ENCODE measurements at places on chromosomes 16 and 17.
A peak's percentile ranks its signal among the peaks of the same experiment; 100 is the strongest.

- DNase-seq = no peak
Observed at GRCh38 chr17:40242774-40243173, 23.7 kb downstream of the WIPF2 start.

DNA sequence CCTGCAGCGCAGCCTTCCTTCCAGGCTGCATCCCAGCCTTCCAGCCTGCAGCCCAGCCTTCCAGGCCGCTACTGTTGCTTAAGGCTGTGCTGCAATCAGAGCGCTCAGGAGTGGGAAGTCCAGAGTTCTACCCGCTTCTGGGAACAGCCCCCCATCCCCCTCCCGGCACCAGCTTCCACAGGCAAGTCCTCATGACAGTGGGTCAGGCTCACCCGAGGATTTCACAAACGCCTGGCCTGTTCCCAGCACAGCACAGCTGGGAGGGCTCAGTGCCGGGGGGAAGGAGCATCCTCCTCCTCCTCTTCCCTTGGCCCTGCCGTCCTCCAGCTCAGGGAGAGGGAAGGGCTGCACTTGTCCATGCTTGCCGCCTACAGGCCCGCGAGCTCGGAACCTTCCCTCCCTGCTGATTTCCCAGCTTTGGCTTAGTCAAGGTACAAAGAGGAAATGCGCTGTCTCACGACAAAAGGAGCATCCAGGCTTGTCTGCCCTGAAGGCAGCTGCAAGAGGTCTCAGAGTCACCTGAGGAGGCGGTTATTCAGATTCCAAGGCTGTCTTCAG lies 8.3 kb downstream of the SOCS3 start:
- DNase-seq = no peak

- no peak for DNase-seq
Observed at GRCh38 chr17:80857756-80858171, 133.9 kb upstream of the CHMP6 start.

DNA sequence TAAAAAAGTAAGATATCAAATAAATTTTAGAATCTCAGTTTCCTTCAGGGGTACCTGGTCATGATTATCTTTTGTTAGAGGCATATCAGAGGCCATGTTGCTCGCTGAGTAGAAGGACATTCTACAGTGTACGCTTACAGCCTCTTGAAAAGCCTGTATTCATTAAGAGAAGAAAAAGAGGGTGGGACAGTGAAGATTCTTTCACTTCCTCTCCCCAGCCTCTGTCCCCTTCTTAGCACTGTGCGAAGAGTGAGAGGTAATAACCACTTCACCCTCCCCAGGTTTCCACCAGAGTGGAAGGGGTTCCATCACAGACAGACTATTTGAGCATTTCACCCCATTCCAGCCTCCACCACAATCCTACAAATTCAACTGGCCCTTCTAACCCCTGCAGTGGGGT lies 4.8 kb upstream of the LPO start:
- DNase-seq = no peak

DNA sequence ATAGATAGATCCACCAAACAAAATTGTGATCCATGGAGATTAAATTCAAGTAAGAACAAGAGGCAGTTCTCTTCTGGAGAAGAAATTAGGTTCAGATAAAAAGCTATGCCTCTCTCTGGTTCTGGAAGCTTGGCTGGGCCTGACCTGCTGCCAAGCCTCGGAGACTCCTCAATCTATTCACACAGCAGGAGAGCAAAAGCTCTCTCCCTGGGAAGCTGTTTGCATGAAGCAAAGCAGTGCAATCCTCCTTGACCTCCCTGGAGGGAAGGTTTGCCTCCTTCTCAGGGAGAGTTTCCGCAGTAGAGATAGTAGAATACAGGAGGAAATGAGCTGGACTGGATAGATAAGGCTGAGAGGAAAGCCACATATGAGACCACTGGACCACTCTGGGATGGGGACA lies 78.1 kb upstream of the GNAO1 start:
- DNase-seq = no peak

GRCh38 chr17:49632201-49632600 lies 45.7 kb downstream of the SPOP start:
- no peak for DNase-seq

- DNase-seq = no peak
Observed at GRCh38 chr17:78953356-78954350, 26.1 kb downstream of the LGALS3BP start.

- no peak for DNase-seq
Observed at GRCh38 chr16:53895433-53895832, 191.5 kb downstream of the FTO start.

GRCh38 chr17:5304636-5305035 lies 22.6 kb downstream of the RABEP1 start:
- DNase-seq = no peak

DNA sequence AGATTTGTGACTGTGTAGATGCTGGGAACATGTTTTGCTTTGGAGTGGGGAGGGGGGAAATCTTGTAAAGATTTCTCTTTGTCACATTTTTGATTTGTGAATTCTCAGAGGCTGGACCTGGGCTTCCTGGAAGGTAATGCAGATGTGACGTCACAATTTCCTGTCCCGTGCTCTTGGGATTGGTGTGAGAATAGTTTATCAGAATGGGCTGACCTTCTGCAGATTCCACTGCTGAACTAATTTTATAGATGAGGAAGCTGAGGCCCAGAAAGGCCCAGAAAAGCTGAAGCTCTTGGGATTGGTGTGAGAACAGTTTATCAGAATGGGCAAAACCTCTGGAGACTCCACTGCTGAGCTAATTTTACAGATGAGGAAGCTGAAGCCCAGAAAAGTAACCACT lies 34.0 kb downstream of the HS3ST3B1 start:
- no peak for DNase-seq

DNA sequence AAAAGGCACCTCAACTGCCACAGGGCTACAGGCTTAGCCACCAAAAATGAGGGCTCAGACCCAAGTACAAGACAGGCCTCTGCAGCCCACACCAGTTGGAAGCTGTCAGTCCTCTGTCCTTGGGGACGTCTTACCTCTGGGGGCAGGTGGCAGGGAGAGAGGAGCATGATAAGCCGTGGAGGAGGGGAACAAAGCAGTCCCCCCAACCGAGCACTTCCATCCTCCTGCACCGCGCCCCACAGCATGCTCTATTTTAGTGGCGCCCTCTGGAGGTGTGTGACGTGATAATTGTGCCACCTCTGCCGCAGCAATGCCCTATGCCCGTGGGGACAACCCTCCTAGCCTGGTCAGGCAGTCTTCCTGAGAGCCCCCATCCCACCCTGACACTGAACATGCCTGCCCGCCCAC lies 13.6 kb downstream of the G6PC3 start:
- DNase-seq = no peak

DNA sequence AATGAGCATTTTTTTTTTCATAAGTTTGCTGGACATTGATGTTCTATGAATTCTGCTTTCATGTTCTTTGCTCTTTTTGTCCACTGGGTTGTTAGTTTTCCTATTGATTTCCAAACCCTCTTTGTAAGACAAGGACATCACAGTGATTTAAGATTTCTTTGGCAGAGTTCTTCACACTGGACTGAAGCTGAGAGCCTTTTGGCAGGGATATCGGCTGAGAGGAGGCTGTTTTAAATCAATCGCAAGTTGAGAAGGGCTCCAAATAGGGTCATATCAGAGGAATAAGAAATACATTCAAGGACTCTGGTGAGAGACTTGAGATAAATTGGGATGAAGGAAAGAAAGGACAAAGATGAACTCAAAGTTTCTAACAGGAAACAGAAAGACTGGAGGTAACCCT lies 165.8 kb upstream of the AXIN2 start:
- no peak for DNase-seq

- peak; percentile 45 for DNase-seq
Observed at GRCh38 chr17:17913695-17914332, 58.4 kb downstream of the TOM1L2 start.

DNA sequence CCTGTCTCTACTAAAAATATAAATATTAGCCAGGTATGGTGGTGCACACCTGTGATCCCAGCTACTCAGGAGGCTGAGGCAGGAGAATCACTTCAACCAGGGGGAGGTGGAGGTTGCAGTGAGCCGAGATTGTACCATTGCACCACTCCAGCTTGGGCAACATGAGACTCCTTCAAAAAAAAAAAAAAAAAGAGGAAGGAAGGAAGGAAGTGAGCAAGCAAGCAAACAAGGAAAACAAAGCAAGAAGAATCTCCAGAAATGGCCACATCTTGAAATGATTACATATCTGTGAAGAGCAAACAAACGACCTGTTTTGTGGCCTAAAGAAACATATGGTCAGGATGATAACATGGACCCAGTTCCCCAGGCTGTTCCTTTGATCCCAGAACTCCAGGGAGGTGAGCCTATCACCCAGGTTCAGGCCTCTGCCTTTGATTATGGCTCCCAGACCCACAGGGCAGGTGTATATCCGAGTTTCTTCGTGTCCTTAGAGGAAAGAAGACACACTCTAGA lies 8.9 kb downstream of the ACOX1 start:
- DNase-seq = no peak

GRCh38 chr16:85556456-85557082 lies 56.6 kb upstream of the GSE1 start:
- DNase-seq = peak; percentile 56

DNA sequence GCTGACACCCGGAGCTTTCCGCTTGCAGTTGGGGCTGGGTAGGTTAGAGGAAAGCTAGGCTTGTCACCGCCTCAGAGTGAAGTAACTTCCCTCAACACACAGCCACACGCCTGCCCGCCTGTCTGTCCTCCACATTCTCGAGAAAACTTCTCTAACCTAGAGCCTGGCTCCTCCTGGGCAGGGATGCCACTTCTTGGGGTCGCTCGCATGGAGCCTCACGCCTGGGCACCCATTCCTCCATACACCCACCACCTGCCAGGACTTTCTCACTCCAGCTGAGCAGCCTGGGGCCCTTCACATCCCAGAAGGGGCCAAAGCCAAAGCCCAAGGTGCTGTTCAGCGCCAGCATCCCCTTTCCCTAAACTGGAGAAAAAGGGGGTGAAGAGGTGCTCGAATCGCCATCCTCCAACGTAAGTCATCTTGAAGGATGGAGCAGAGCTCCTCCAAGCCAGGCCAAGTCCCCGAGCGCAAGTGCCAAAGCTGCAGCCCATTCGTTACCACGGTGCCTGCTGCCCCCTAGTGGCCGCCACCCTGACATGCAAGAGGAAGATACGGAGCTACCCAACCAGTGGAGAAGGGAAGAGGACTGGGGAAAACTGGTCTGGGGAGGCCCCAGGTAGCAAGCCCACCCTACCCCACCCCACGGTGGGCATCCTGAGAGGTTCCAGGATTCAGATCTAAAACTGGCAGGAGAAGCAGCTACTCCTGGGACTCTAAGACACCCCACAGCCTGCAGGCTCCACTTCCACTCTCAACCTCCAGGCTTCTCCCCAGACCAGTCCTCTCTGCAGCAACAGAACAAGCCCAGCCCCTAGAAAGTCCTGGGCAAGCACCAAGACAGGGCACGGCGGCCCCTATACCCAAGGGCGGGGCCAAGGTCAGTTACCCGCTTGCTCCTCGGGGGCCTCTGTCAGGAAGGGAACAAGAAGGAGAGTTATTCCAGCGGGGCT lies 63.1 kb downstream of the MYO18A start:
- peak; percentile 78 for DNase-seq

- DNase-seq = no peak
Observed at GRCh38 chr17:70929226-70929625, 759.9 kb downstream of the KCNJ2 start.

GRCh38 chr17:78857266-78857665 lies 16.7 kb upstream of the USP36 start:
- no peak for DNase-seq

- DNase-seq = no peak
Observed at GRCh38 chr16:22352140-22352539, 22.3 kb downstream of the CDR2 start.

GRCh38 chr16:84486551-84487235 lies 17.8 kb downstream of the MEAK7 start:
- DNase-seq = no peak

- no peak for DNase-seq
Observed at GRCh38 chr17:10944819-10945218, 106.9 kb upstream of the PIRT start.

GRCh38 chr17:40610359-40610758 lies 37.3 kb downstream of the SMARCE1 start:
- DNase-seq = no peak

GRCh38 chr16:8262299-8262698 lies 328.0 kb downstream of the TMEM114 start:
- no peak for DNase-seq

DNA sequence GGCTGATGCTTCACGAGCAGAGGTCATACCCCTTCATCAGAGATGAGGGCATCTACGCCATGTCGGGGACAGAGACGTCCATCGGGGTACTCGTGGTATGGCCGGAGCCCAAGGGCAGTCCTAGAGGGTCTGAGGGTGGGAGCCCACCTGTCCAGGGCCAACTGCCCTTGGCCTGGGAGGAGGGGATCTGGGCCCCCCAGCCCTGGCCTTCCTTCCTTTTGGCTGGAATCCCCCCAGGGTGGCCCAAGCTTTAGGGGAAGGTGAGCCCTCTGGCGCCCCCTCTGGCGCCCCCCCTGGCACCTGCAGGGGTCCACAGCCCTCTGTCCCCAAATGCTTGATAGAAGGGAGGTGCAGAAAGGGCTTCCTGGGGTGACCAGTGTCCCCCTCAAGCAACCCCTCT lies 69.3 kb downstream of the SCNN1B start:
- DNase-seq = no peak

GRCh38 chr16:86502856-86503748 lies 7.2 kb upstream of the FOXF1 start:
- no peak for DNase-seq

GRCh38 chr17:5500589-5501391 lies 14.4 kb downstream of the MIS12 start:
- DNase-seq = peak; percentile 74

DNA sequence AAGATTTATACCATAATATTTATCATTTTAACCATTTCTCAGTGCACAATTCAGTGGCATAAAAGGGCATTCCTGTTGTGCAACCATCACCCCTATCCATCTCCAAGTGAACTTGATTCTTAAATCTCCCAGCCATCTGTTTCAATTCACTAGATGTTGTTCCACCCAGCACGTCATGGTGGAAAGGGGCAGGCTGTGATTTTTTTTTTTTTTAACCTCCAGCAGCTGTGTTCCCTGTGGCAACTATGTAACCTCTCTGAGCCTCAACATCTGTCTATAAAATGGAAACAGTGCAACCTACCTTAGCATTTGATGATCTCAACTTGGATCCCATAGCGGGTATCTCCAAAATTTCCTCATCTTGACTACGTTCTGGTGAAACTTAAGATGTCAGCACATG lies 604.5 kb downstream of the WWOX start:
- no peak for DNase-seq
